A549 (cell line): ENCODE measurements at places on chromosomes 1 and 21.

DNA sequence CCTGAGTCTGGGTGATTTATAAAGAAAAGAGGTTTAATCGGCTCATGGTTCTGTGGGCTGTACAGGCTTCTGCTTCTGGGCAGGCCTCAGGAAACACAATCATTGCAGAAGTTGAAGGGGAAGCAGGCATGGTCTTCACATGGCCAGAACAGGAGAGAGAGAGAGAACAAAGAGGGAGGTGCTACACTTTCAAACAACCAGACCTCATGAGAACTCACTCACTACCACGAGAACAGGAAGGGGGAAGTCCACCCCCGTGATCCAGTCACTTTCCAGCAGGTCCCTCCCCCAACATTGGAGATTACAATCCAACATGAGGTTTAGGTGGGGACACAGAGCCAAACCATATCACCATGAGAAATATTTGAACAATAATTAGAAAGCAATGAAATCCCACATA is 222.9 kb downstream of the FAM72C start:
- no peak for DNase-seq

GRCh38 chr21:25897383-25897782 is 162.6 kb downstream of the GABPA start:
- no peak for DNase-seq

DNA sequence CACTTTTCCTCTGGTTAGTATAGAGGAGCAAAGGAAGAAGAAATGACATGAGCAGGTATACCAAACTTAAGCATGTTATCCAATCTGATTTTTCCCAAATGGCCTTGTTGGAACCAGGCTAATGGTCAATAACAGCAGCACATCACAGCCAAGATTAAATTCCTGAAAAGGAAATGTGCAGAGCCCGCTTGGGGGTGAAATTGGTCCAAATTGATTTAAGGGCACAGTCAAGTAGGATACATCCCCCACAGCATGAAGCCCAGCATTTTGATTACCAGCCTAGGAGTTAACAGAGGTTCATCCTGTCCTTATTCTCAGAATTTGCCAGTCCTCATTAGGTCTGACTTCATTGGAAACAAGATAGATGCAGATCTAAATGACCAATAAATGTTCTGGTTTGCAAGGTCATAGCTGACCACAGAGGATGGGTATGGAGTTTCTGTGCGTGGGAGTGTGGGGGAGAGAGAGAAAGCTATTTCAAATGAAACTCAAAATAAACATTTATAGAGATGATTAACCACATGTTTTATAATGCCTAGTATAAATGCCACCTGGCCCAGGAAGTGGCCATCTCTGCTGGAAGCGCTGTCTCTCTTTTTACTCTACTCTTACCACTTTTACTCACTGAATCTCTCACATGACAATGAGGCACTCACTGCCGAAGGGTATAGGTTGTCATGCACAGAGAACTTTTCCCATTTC is 38.7 kb downstream of the RGS5 start:
- DNase-seq: no peak

DNA sequence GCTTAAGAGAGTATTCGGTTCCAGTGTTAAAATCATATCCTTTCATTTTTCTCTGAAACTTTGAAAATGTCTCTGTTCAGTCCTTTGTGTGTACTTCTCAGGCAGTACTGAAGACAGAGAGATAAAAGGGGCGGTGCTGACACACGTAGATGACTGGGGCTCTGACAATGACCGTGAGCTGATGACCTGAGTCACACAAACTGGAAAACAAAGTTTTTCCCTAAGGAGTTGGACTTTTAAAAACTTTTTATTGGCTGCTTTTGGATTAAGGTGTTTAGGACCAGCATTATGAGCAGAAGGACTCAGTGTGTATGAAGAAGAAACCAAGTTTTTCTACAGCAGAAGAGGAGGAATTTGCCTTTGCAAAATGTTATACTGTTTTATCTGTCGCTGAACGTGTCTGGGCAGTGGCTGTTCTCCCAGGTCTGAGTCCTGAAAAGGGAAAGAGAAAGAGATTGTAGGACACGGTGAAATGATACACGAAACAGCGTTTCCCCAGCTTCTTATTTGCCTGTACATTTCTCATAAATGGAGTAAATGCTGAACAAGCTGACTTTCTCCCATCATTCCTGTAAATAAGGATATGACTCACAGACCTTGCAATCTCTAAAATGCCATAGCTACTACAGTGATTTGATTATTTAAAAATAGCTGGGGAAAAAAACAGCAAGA is 51.5 kb downstream of the MAP3K7CL start:
- DNase-seq: peak; percentile 64

- DNase-seq: no peak
Measured at GRCh38 chr1:207067665-207068064, 14.6 kb downstream of the PFKFB2 start.

GRCh38 chr21:15301736-15302135 is 236.9 kb upstream of the NRIP1 start:
- peak; percentile 32 for DNase-seq

DNA sequence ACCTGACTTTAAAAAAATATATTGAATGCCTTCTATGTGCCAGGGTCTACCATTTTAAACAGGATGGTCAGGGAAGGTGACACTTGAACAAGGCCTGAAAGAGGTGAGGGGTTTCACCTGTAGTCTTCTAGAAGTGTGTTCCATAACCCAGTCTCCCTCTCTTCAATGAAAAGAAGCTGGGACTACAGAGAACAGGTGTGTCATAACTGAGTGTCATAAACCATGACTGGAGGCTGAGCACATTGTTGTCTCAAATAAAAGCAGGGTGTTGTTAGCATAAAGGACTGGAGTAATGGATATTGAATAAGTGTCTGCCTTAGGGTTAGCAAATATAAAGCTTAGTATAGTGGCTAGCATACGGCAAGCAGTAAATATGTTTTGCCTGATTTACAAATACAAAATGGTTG is 65.4 kb downstream of the SYDE2 start:
- no peak for DNase-seq

DNA sequence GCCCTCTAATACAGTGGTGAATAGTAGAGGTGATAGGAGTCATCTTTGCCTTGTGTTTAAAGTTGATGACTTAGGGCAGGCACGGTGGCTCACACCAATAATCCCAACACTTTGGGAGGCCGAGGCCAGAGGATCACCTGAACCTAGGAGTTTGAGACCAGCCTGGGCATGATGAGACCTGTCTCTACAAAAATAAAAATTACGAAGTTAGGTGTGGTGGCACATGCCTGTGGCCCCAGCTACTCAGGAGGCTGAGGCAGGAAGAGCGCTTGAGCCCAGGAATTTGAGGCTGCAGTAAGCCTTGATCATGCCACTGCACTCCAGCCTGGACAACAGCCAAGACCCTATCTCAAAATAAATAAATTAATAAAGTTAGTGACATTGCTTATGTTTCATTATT is 26.6 kb downstream of the CAPZA1 start:
- no peak for DNase-seq

GRCh38 chr1:248243204-248243603 is 12.0 kb downstream of the OR2M4 start:
- DNase-seq: peak; percentile 13

DNA sequence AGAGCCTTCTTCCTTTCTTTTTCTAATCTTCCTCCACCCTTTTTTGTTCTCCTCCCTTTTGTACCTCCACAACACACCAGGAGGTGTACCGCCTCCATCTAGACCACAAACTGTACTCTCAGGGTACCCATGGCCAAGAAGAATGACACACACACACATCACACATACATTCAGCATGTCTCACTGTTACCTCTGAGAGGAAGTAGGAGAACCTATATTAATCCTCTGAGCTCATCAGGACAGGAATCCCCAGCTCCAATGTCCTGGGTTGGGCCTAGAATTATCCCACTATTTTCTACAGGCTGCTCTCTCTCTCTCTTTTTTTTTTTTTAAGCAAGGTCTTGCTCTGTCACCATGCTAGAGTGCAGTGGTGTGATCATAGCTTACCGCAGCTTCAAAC is 36.7 kb downstream of the ATP2B4 start:
- DNase-seq: peak; percentile 31

GRCh38 chr1:237303929-237304328 is 261.9 kb downstream of the RYR2 start:
- DNase-seq: no peak

DNA sequence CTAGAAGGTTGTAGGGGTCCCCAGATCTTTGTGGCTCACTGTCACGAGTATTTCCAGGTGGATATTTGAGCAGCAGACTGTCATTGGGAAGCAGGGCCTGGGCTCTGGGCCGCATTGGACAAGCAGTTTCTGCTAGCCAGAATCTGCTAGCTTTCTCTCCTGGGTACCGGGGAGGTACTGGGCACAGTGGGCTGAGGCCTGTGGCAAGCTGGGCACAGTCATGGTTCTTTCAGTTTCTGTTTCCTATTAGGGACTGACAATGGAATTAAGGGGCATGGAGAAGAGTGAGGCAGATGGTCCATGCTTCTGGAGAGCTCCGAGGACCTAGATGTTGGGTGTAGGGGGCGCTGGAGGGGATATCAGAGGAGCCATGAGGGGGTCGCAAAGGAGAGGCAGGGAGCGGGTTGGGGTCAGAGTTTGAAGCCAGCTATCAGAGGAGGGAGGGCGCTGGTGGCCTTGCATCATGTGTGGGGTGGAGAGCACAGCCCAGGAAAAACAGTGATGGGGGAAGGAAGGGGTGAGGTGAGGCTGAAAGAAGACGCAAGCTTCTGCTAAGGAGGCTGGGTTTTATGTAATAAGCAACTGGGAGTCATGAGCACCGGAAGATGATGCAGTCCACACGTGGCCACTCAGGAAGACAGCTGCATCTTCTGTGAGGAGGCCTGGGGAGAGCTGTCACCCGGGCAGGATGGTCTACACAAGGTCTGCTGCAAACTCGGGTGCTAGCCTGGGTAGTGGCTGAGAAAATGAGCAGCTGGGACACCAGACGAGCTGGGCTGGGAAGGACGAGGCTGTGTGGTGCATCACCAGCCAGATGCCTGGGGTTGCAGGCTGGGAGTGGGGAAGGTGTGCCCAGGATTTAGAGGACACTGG is 72.7 kb downstream of the IER5 start:
- DNase-seq: no peak
